Central memory CD8-positive, alpha-beta T cell (primary cell): ENCODE measurements at places on chromosomes 2 and 18.

- no peak for DNase-seq
Measured at GRCh38 chr2:26740346-26740745, 23.7 kb upstream of the SLC35F6 start.

DNA sequence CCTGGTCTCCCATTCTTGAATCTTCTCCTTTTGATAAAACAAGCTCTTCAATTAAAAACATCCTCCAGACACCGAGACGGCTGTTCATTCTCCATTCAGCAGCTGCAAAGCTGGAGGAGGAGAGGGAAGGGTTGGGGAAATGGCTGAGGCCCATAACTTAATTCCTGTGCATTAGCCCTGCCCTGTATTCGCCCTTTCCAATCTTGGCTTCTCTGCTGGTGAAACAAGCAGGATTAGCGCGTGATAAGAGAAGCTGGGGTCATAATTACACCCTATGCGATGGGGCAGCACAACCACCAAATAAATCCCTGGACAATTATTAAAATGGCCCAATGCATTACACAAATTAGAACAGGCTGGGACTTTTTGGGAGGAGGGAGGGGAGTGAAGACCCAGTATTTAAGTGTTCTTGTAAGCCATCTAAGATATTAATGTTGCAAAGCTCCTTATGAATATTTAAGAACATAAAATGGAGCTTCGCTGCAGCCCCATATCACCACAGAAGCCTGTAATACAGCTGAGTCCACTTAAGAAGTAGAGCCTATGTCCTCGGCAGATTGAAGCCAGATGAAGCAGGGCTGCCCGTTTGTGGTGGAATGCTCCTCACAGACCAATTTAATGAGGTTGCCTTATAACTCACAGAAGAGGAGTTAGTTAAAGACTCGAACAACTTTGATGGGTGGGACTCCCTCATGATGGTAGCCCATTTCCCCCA lies 176.6 kb upstream of the SKOR2 start:
- no peak for DNase-seq

- no peak for DNase-seq
Measured at GRCh38 chr2:7070483-7070882, 153.3 kb downstream of the RNF144A start.

DNA sequence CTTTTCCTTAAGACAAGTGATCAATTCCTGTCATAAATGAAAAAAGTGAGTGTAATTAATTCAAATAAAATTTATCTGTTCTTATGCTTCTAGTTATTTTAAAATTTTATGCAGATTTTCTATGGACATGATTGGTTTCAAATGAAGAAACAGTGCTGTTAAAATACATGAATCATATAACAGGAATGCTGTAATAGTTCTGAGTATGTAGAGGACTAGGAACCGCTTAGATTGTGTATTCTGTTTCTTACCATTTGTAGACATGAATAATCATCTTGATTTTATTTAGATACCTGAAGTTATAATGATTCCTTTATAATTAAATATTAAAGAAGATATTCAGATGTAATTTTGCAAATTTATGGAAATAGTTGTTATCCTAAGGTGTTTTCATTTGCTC lies 3.5 kb downstream of the ACTR2 start:
- no peak for DNase-seq

GRCh38 chr2:230129343-230129742 lies 60.6 kb upstream of the SLC16A14 start:
- no peak for DNase-seq

DNA sequence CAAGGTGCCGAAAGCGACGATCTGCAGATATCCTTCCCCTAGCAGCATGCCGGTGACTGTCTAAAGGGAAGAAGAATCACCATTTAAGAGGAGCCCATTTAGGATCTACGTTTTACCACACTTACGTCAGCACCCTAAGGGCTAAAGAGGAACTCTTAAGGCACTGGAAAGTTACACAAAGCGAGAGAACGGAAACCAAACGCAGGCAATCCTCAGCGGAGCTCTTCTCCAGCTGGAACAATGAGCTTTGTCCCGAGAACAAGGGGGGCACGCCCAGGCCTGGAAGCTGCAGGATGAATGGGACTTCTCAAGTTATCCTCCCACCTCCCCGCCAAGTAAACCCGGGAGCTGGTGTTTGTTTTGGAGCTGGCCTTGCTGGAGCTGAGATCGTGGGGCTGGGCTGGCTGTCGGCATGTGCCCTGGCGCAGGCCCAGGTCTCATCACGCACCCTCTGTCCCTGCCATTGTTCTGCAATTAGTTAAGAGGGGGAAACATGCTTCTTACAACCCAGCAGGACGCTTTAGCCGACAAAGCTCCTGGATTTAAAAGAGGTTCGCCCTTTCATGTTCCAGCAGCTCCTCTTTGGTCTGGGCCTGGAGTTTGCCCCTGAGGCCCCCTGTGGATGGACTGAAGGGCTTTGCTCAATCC lies 36.4 kb downstream of the PXDN start:
- DNase-seq = no peak

DNA sequence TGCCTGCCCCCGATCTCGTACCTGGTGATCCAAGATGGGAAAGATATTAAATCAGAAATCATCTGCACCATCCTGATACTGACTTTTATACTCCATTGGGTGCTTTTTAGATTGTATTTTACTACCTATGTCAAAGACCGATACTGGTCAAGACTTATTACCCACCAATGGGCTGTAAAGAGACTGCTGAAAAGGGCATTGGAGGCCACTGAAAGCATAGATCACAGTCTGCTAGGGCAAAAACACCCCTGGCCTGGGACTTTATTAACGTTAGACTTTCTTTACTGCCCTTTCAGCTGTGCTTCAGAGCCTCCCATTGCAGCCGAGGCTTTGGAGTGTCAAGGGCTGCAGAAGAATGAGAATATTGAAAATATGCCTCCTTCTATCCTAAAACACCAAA lies 472.8 kb upstream of the DDX18 start:
- DNase-seq = no peak

GRCh38 chr18:64097497-64097896 lies 51.4 kb downstream of the LINC00305 start:
- no peak for DNase-seq

- DNase-seq = no peak
Measured at GRCh38 chr2:238872628-238873380, 24.9 kb downstream of the TWIST2 start.

GRCh38 chr2:16258350-16258749 lies 318.0 kb downstream of the MYCN start:
- no peak for DNase-seq

GRCh38 chr18:78618726-78619125 lies 360.9 kb upstream of the SALL3 start:
- DNase-seq = no peak

GRCh38 chr2:242031481-242032019 lies 162.0 kb downstream of the RTP5 start:
- DNase-seq = peak; percentile 62

GRCh38 chr18:48674758-48675351 lies 136.0 kb downstream of the CTIF start:
- DNase-seq = no peak

- DNase-seq = no peak
Measured at GRCh38 chr2:214088536-214088935, 322.3 kb upstream of the VWC2L start.

DNA sequence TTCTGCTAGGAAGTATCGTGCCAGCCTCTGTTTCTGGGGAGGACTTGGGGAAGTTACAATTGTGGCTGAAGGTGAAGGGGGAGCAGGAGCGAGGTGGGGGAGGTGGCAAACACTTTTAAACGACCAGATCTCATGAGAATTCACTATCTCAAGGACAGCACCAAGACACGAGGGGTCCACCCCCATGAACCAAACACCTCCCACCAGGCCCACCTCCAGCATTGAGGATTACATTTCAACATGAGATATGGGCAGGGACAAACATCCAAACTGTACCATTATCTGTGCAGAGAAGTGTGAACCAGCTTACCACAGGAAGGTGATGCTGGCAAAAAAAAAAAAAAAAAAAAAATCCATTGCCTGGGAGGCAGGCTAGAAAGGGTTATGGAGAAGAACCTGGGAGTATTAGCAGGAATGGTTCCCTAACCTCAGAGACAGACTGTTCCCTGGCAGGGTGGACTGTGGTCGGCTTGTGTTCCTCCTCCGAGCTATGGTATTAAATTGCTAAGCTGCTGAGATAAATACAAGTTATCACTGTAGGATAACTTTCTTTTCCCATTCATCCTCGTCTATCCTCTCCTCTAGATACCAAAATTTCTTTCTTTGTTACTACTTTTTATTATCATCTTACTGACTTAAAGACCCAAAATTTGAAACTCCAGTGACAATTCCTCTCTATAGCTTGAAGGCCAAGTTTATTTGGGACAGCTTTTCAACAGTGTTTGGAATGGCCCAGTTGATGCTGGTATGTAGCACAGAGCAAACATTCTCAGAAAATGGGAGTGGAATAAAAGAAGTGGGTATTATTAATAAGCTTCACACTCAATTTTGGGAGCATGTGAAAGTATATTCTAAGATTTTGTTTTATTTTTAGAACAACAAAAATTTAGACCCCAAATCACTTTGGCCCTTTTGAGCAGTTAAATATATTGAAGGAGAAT lies 73.7 kb upstream of the MAP3K20 start:
- no peak for DNase-seq

GRCh38 chr18:54528942-54529376 lies 62.1 kb upstream of the DYNAP start:
- no peak for DNase-seq

GRCh38 chr2:240269886-240270285 lies 129.4 kb upstream of the OTOS start:
- no peak for DNase-seq

DNA sequence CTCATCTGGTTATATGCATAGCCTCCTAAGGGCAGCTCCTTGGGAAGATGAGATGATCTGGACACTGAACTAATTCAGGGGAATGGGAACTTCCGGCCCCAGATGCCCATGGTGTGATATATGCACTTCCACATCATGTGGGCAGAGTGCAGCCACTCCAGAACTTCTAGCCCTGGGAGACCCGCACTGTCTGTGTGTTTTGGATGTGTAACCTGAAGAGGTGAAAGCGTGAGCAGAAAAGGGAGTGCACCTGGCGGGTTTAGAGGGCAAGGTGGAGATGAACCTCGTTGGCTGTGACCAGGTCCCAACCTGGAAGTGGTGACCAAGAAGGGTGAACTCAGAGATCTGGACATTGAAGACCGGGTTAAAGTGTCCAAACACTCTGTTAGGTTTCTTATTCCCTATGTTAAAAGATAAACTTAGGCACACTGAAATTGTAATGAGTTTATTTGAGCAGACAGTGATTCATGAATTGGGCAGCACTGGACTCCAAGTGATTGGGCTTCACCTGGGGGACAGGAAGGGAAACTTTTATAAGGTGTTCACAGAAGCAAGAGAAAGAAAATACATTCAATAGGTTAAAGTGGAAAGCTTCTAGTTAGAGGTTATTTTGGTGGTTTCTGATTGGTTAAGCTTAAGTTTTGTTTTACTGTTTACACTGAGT lies 296.2 kb upstream of the SKOR2 start:
- no peak for DNase-seq

GRCh38 chr2:27552941-27553340 lies 29.9 kb upstream of the ZNF512 start:
- no peak for DNase-seq

GRCh38 chr2:179556425-179556824 lies 291.8 kb upstream of the SESTD1 start:
- no peak for DNase-seq

DNA sequence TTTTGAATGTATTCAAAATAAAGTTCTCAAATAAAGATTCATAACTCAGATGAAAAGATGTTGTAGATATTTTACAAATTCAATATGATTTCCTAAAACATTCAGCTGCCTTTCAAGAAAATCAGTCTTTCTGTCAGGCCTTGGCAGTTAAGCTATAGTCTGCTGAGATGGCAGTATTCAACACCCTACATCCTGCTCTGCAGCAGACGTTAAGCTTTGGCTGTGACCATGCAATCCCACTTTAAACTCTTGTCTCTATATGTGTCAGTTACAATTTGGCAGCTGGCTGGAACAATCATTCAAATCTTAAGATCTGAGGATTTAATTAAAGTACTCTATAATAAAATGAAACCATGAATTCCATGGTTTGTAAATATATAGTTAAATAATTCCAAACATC lies 567.3 kb upstream of the ZNF804A start:
- DNase-seq = no peak

DNA sequence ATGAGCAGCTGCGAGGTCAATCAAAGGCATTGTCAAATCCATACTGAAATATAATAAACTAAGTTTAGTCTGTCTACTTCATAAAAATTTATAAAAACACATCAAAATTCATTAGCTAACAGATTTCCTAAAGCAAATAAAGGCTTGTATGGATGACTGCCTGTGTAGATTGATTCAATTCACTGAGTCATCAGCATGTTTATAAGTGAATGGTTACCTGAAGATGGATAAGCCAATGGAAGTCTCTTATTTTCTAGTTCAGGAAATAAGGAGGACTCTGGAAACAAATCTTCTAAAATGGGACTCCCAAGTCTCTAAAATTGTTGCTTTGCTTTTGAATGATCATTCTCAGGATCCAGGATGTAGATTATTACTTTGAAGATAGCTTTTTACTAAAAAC lies 57.0 kb upstream of the HNRNPA3 start:
- DNase-seq = no peak

- DNase-seq = no peak
Measured at GRCh38 chr18:24831871-24832665, 371.6 kb downstream of the HRH4 start.

DNA sequence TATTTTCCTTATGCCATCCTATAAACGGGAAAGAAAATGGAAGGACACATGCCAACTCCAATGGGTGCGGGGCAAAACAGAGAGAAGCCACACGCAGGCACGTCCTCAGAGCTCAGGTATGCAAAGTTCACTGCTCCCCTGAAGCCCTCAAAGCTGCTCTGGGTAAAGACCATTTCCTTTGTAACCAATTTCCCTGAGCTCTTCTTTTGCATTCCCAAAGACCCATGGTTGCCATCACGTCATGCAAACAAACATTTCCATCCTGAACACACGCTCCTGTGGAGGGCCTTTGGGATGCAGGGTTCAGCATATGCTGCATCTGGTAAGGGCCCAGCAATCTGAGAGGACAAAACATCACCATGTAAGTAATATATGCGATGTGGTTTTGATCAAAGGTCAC lies 69.4 kb downstream of the EMILIN2 start:
- DNase-seq = no peak

DNA sequence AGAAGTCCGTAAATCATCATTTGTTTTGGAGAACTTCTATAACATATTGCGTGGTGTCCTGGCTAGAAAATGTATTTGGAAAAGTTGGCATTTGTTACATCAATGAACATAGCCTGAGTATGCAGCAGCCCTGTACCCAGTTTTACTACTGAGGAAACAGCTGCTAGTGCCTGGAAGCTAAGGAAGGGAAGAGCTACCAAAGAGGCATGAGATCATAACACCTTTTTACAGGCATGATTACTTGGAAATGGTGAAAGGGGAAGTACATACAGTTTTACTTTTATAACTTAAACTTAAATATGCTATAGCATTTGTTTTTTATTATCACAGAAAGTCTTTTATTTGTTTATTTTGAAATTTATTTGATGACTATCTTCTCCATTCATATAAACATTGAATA lies 128.4 kb upstream of the MC4R start:
- no peak for DNase-seq

GRCh38 chr2:126616606-126617069 lies 39.3 kb upstream of the GYPC start:
- no peak for DNase-seq

GRCh38 chr2:195456771-195457170 lies 200.3 kb upstream of the SLC39A10 start:
- DNase-seq = no peak

GRCh38 chr2:195861821-195862220 lies 204.8 kb downstream of the SLC39A10 start:
- DNase-seq = no peak

GRCh38 chr18:72223733-72224132 lies 320.4 kb downstream of the CBLN2 start:
- DNase-seq = no peak
